Central memory CD4-positive, alpha-beta T cell (primary cell): ENCODE measurements at places on chromosomes 3 and 15.

GRCh38 chr15:67080118-67080899, 14.9 kb downstream of the SMAD3 start:
- no peak for DNase-seq

DNA sequence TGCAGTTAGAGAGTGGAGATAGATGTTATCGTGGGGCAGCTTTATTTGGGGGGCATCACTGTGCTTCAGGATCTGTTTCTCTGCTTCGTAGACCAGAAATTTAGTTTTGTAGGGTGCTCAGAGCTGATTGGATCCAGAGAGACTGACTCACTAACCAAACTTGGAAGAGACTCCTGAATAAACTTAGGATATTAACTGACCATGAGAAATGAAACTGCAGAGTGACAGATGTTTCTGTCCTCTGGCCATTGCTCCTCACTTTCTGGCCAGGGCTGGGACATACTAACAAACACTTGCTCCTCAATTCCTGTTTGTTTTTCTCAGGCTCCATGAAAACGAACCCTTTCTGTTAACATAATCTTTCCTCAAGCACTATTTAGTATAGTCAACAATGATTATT, 4.3 kb downstream of the ZNF592 start:
- no peak for DNase-seq

DNA sequence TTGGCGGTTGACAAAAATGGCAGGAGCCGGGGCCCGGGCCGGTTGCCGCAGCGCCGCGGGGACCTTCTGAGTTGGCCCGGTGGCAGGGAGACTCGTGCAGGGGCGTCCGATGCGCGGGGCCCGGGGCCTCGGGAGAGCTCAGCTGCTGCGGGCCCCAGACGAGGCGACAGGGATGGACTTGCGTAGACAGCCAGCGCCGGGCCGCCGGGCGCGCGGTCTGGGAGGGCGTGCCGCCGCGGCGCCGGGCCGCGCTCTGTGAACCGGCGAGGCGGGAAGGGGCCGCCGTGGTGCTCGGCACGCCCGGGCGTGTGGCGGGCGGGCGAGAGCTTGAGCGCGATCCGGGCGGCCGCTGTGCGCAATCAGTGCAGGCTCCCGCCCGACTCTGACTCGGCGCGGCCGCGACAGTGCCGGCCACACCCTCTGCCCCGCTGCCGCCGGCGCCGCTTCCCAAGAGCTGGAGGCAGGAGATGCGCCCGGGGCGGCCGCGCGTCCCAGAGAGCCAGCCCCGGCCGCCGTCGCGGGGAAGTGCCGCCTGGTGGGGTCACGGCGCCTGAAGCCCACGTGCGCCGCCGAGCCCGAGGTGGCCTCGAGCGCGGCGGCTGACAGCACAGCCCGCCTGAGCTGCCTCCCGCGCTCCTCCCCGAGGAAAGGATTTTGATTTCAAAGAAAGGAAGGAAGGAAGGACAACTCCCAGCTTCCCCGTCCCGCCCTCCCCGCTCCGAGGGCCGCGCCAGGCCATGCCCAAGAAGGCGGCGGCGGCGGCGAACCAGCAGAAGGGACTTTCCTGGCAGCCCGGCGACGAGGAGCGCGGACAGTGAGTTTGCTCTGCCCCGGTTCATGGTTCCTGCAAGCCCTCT, 657 bp downstream of the TLNRD1 start:
- DNase-seq: peak; percentile 46

DNA sequence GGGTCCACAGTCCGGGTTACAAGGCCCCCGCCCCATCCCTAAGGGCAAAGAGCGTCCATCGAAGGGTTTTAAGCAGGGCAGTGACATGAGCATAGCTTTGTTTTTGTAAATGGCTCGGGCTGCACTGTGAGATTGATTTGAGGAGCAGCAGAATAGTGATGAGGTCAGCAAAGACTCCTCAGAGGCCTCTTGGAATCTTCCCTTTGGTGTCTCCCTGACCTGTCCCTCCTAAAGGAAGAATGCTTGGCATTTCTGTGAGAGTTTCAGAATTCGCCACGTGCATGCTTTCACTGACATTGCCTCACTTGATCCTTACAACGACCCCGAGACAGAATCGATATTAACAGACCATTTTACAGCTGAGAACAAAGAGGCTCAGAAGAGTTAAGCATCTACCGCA, 20.3 kb downstream of the LAMP3 start:
- no peak for DNase-seq

DNA sequence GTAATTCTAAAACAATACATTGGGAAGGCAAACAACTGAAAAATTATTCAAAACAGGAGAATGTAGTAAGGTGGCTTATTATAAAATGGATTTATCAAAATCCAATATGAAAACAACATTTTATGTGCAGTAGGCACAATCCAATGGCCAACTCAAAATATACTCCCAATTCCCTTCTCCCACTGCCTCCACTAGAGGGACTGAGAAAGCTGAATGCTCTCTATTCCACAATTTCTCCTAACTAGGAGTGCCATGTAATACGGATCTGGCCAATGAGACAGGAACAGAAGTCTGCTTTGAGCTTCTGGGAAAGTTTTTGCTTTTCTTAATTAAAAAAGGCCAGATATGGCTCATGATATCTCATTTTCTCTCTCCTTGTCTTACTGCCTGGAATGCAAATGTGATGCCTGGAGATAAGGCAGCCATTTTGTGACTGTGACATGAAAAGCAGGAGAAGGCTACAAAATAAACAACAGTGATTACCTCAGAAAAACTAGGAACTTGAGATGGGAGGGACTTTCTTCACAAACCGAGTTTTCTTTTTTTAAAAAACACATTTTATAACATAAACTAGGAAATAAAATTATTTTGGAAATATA, 18.8 kb upstream of the VGLL4 start:
- DNase-seq: no peak

- no peak for DNase-seq
Measured at GRCh38 chr3:56001991-56002390, 466.3 kb downstream of the ERC2 start.

- DNase-seq: no peak
Measured at GRCh38 chr3:107206141-107206540, 171.1 kb upstream of the CCDC54 start.

DNA sequence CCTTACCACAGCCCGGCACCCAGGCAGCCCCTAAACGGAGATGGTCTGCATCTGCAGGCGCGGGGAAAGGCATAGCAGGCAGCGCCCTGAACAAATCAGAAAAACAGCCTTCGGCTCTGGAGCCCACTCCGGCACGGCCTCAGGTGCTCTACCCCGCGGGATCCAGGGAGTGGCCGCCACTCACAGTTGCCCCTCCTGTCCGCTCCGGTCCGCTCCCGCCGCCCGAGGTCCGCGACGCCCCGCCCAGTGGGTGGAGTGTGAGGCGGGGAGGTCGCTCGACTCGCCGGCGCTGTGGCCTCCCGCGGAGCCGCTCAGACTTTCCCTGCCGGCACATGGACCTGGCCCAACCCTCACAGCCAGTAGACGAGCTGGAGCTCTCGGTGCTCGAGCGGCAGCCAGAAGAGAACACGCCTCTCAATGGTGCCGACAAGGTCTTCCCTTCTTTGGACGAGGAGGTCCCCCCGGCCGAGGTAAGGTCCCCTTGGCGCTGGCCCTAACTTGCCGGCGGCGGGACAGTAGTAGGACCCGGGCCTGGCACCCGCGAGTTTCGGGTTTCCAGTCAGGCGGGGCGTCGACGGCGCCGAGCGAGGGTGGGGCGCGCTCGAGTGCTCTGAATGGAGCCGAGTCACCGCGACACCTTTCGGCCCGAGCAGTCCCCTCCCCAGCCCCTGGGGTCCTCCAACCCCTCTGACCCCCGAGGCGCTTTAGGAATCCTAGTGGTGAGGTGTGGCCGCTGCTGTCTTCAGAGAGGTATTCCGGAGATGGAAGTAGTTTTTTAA, at the start of gene C3orf52:
C3orf52 (plus strand) TSS at position 314 of the 779 bp plus-strand sequence; CDS start at position 333, 19 bp downstream.
- peak; percentile 51 for DNase-seq

DNA sequence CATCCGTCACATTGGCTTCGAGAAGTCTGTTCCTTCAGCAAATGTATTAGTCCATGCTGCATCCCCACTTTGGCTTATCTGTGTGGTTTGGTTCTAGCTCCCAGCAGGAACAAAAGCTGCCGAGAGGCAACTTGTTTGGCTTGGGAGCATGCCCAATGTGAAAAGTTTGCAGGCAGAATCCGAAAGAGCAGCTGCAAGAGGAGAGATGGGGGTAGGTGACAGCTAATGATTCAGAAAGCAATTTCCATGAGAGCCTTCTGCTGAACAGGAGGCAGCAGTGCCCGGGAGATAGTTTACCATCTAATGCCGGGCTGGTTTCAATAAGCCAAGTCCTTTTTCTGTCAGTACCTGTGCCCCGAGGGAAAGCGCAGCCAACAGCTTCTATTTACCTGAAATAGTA, 60.2 kb downstream of the GRM7 start:
- DNase-seq: no peak

DNA sequence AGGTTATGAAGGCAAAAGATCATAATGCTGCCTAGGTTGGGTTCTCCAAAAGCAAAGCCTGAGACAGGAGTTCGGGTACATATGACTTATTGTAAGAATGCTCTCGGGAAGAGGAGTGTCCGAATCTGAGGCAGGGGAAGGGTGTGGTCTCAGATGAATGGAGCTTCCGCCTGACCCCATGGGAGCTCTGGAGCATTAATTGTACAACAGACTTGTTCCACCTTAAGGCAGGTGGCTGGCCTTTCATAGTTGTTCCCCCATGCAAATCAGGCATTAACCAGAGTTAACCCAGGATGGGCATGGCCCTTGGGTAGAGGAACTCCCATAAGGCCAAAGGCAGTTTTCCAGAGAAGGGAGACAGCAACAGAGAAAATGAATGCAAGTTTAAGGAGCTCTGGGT, 170.6 kb downstream of the MYRIP start:
- DNase-seq: no peak

GRCh38 chr15:33380406-33380805, 69.6 kb downstream of the RYR3 start:
- no peak for DNase-seq

GRCh38 chr3:156389449-156389950, 165.4 kb downstream of the SSR3 start:
- no peak for DNase-seq

DNA sequence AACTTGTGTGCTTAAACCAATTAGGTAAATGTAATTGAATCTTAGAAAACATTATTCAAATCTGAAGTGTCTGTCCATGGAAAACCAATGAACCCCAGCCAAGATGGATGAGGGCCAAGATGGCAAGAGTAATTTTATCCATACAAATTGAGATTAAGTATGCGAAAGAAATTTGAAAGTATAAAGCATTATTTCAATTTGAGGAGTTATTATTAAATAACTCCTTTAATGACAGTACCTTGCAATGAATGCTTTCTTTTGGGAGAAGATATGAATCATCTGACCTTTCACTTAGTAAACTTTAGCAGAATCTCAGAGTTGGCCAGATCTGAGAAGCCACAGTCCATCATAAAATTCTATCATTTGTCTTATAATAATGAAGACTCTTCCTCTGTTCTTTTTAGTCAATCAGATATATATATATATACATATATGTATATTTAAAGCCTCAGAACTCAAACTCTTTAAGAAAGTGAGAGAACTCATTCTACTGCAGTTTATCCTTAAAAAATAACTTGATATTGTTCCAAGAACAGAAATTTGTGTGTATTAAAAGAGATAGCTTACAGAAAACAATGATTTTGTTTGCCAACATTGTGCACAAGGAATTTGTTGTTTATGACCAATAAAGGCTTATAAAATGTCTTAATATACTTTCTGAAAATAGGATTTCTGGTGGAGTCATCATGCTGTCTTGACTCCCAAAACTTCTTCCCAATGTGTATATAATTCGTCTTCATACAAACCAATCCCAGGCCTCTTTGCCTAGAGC, 434.8 kb upstream of the THBS1 start:
- no peak for DNase-seq

DNA sequence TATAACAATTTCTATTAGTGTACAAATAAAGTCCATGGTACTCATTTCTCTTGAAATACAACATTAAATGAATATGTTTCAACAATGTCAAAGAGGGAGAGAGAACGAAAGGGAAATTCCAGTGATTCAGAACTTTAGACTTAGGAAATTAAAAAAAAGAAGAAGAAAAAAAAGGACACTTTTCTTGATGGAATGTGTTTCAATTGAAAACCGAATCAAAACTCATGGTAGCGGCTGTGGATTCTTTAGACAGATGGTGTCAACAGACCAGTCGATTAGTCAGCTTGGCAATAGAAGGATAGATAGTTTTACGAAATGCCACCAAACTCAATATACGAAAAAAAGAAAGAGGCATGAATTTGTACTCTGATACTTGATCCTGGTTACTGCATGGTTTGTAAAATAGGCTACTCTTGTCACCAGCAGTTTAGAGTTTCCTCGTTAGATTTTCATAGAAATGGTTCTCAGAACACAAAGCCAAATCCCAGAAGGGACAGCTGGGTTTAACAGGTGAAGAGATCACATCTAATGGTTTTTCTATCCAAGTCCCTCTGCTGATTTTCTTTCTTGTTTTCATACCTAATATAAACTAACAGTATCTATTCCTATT, 793.5 kb downstream of the ROBO1 start:
- no peak for DNase-seq

- no peak for DNase-seq
Measured at GRCh38 chr3:145518639-145519038, 642.3 kb downstream of the PLOD2 start.
